AG10803 (cell line): ENCODE measurements at places on chromosomes 3 and 15.

- peak; percentile 36 for DNase-seq
Observed at GRCh38 chr3:112308151-112308911, 14.3 kb upstream of the SLC9C1 start.

DNA sequence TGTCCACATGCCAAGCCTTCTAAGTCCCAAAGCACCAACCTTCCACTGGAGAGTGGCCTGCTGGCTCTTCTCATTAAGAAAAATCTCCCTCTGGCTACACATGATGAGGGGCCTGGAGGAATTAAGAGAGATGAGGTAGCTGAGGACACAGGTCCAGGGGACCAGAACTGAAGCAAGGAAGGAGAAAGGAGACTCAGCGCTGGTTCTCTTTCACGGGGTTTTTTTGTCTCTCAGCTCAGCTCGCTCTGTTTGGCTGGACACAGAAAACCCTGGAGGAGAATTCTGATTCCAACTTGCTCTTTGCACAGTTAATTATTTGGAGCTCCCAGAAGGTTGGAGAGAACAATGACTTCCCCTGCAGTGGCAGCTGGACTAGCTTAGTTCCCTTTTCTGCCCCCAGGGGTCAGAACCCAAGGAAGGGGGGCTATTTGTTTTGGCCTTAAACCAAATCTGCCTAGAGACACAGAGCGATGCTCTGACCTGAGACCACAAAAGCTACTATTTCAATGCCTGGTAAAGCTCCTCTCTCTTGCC is 507.6 kb downstream of the FHIT start:
- DNase-seq = no peak

DNA sequence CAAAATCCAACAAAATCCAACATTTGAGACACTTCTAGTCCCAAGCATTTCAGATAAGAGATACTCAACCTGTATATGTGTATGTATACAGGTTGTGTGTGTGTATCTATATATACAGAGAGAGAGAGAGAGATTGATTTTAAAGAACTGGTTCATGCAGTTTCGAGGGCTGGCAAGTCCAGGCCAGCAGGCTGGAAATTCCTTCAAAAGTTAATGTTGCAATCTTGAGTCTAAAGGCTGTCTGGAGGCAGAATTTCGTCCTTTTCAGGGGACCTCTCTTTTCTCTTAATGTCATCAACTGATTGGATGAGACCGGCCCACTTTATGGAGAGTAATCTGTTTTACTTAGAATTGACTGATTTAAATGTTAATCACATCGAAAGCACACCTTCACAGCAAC is 199.6 kb upstream of the IL12A start:
- DNase-seq = no peak

- no peak for DNase-seq
Observed at GRCh38 chr3:128336337-128337156, 130.1 kb downstream of the DNAJB8 start.

GRCh38 chr3:24688446-24689148 is 193.9 kb upstream of the THRB start:
- DNase-seq = peak; percentile 7

GRCh38 chr3:161920196-161920595 is 423.6 kb downstream of the OTOL1 start:
- peak; percentile 48 for DNase-seq

- no peak for DNase-seq
Observed at GRCh38 chr15:77181305-77182074, 110.6 kb upstream of the TSPAN3 start.

- peak; percentile 40 for DNase-seq
Observed at GRCh38 chr3:97880267-97880666, 58.5 kb downstream of the CRYBG3 start.

- DNase-seq = no peak
Observed at GRCh38 chr3:8581806-8582445, 62.7 kb downstream of the SSUH2 start.

- no peak for DNase-seq
Observed at GRCh38 chr3:18634461-18634860, 209.3 kb upstream of the SATB1 start.

DNA sequence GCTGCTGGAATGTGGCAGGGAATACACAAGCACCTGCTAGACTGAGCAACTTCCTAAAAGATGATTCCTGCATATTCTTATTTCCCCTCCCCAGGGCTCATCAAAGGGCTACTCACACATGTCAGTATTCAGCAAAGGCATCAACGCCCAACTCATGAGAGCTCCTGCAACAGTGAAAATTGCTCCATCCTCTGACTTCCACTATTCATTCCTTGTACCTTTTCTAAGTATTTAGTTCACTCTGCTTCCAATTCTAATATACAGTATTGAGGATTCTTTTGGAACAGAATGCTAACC is 84.1 kb downstream of the SCN11A start:
- no peak for DNase-seq

DNA sequence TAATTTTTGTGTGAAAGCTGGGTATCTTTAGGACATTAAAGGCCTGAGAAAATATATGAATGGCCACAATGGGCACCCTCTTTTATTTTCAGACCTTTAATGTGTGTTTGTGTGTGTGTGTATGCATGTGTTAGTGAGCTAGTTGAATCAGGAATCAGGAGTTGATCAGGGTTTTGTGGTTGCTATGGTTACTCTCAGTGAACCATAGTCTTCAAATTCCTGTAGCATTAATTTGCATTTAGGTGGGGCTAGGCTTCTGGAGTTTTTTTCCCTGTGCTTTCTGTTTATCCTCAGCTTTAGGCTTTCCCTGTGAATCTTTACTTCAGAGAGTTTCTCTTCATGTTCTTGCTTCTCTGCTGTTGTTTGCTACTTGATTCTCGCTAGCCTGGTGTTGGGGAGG is 122.0 kb upstream of the ONECUT1 start:
- DNase-seq = no peak

DNA sequence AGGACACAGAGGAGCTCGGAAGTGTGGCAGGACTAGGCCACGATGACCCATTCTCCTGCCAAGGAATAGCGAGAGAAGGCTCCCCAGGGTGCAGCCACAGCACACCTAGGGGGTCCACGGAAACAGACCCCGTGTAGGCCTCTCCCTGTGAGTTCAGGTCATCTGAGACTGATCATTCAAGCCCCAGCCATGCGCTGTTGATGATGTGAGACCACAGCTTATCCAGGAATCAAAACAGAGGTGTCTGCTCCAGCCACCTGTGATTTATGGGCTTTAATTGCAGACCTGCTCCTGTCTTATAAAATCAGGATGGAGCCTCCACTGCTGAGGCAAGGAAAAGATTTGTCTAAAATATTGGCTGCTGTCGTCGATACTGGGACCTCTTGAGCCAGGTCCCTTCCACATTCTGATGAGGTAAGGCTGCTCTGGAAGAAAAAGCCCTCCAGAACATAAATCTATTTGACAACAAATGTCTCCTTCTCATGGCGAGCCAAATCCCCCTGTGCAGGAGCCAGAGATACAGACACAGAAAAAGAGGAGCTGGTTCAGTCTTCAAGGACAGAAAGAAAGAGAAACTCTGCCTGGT is 186.7 kb downstream of the TJP1 start:
- no peak for DNase-seq

GRCh38 chr3:132660052-132660810 is at the start of gene UBA5:
Gene UBA5, plus strand, starts transcription at chr3:132660329. Its CDS starts 209 bp downstream, at chr3:132660538.
- DNase-seq = peak; percentile 63

GRCh38 chr15:89964232-89964954 is 36.7 kb upstream of the ZNF710 start:
- DNase-seq = no peak

- DNase-seq = peak; percentile 36
Observed at GRCh38 chr3:149080699-149081091, 5.6 kb downstream of the HLTF start.

DNA sequence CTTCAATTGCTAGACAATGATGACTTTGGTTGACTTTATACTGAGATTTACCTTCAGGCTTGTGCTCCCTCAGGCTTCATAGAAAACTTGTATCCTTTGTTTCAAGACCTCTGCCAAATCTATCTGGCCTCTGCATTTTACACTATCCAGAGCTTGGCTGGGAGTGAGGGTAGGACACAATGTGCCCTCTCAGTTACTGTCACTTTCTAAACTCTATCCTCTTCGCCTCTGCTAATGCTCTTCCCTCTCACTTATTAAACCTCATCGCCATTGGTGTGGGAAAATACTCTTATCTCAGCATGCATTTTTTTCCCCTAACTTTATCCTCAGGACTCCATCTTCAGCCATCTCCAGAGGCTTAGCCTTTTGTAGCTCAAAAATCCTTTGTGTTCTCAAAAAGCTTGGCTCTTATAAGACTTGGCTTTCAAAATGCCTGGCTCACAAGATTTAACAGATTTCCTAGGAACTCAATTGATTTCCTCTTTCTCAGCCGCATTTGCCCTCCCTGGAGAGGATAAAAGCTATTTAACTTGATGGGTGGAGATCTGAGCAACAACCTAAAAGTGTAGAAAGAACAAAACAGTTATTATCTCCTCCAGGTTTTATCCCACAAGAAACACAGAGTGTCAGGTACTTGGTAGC is 28.3 kb downstream of the SUCNR1 start:
- DNase-seq = no peak

GRCh38 chr15:53360881-53361280 is 398.6 kb downstream of the WDR72 start:
- DNase-seq = no peak

DNA sequence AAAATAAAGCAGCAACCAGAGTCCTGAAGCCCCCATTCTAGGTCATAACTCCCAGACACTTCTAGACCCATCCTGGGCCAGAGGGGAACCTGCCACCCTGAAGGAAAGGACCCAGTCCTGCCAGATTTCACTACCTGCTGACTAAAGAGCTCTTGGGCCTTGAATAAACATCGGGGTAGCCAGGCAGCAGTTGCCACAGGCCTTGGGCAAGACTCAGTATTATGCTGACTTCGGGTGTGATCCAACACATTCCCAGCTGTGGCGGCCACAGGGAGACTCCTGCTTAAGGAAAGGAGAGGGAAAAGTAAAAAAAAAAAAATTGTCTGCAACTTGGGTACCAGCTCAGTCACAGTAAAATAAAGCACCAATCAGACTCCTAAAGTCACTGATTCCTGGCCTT is 23.8 kb downstream of the NEDD4 start:
- DNase-seq = no peak

GRCh38 chr3:153295901-153296300 is 133.9 kb downstream of the RAP2B start:
- DNase-seq = peak; percentile 71

DNA sequence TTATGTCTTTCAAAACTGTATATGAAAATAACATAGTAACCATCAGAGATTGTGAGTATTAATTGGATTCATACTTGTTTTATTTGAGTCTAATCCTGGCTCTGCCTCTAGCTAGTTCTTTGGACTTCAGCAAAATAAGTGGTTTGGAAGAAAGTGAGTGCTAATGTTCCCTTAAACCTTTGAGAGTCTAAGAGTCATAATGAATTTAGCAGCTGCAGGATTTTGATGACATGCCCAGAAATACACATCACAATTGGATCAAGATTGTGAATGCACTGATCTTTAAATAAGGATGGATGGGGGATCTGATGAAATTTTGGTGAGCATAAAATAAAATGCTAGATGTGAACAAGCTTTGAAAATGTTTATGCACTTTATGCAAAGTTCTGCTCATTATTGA is 79.9 kb upstream of the FAM98B start:
- DNase-seq = no peak

- peak; percentile 59 for DNase-seq
Observed at GRCh38 chr3:126100634-126101301, 16.8 kb upstream of the SLC41A3 start.

DNA sequence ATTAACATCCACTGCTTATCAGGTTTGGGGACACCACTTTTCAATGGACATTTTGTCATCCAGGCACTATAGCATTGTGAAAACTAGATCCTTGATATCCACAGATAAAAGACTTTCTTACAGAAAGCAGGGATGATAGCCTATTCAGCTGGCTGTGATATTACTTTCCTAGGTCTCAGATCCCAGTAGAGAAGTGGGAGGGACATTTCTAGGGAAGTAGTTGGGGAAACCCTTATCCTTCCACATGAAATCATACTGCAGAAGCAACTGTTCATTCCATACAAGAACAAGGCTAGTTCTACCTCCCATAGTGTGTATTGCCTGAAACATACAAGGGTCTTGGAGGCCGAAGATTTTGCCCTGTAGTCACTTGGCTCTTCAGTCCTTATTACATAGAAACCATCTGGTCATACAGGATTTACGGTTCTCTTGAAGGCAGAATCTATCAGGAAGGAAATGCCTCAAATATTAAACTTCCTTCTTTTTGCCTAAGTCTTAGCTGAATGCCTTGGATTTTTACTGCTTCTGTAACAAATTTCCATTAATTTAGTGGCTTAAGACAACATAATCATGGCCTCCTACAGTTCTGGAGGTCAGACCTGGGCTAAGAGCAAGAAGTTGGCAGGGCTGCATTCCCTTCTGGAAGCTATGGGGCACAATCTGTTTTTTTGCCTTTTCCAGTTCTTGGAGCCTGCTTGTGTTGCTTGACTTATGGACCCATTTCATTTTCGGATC is 119.4 kb downstream of the ECT2 start:
- DNase-seq = no peak

- DNase-seq = no peak
Observed at GRCh38 chr3:194312186-194312742, 38.9 kb downstream of the CPN2 start.

- DNase-seq = no peak
Observed at GRCh38 chr3:10631224-10631623, 125.8 kb upstream of the ATP2B2 start.

DNA sequence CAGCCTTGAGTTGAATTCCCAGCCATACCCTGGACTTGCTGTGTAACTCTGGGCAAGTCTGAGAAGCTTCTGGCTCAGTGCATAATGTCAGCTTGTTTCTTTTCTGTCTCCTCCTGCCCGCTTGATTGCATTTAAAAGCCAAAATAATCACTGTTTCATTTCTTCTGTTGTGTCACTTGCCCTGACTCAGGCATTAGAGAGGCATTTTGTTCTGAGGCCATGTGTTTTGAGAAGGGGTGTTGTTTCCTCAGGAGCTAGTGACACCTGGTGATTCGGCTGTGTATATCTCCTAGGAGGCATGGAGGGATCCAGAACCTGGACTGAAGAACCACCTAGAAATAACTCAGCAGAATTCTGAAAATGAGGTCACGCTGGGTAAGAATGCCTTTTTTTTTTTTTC is 16.0 kb downstream of the WDR73 start:
- peak; percentile 13 for DNase-seq

DNA sequence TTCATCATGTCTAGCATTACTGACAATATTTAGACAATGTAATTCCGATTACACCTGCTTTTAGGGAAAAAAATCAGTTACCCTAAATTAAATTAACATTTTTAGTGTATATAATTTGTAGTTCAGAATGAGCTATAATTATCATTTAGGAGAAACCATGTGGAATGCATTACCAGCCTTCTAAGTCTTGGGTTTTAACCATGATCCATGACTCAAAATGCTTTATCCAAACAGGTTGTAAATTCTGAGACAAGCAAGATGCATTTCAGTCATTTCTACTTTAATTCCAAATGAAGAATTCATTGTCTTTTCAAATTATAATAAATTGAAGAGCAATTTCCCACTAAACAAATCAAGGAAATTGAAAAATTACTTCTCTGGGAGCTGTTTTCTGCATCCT is 243.7 kb upstream of the LRIG1 start:
- peak; percentile 36 for DNase-seq

- peak; percentile 35 for DNase-seq
Observed at GRCh38 chr3:52004163-52004787, 8.6 kb upstream of the RPL29 start.
